ENCODE measurements at places on chromosomes 7 and 10.

DNA sequence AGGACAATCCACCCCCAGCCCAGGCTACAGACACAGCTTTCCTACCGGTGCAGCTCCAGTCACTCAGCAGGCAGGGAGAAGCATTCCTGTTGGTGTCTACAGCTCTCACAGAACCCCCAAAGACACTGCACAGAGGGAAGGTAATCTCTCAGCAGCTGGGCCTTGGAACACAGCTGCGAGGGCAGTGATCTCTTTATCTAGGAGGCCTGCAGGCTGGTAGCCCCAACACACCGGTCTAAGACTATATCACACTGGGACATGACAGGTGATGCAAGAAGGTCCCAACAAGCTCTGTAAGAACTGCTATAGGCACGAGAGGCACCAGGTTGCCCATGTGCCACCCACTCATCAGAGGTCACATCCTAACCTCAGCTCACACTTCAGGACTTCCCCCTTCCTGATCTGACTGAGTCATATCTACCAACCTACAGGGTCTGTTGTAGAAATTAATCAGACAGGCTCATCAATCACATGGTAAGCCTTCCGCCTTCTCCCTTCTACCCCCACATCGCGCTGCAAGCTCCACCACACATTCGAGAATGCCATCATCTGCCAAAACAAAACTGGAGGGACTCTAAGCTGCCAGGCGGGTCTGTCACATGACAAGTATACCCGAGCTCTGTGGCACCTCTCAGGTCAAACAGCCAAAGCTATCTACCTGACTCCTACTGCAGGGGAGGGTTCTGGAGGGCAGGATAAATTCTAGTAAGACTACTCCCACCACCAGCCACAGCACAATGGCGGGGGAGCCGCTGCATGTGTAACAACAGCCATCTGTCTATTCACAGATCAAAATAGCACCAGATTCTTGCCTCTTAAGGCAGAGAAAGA, 26.1 kb downstream of the FAM53B start:
- no peak for DNase-seq

DNA sequence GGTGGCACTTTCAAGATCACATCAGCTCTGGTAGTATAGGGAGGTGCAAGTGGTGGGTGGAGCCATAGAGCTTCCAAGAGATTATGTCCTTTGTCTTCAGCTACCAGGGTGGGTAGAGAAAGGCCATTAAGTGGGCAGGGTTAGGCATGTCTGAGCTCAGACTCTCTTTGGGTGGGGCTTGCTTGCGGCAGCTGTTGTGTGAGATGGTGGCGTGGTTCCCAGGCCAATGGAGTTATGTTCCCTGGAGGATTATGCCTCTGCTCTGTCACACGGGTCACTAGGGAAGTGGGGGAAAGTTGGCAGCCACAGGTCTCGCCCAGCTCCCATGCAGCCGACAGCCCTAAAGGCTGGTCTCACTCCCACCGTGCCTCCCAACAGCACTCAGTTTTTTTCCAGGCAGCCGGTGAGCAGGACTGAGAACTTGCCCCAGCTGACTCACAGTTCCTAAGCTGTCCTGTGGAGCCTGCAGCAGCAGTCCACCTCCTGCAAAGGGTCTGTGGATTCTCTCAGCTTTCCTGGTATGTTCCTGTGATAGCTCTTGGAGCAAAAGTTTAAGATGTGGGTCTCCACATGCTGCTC, 459.0 kb downstream of the SH2D4B start:
- DNase-seq, result no peak

DNA sequence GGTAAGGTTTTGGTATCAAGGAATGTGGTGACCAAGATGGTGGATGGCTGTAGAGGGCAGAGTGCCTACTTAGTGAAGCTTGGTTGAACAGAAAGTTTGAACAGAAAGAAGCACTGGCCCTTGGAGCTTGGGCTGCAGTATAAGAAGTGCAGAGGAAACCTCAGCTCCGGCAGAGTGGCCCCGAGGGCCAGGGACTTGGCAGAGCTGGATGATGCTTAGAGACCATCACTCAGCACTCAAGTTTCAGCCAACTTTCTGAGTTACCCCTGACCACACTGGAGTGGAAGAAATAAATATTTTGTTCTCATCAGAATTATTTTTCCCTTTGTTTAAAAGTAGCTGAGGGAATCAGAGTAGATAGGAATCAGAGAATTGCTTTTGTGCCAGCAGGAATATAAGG, 336.7 kb downstream of the C7orf25 start:
- DNase-seq, result no peak

- DNase-seq, result no peak
Observed at GRCh38 chr7:18520450-18521235, 25.1 kb downstream of the HDAC9 start.

GRCh38 chr7:144256112-144256511, 8.5 kb downstream of the OR2A7 start:
- no peak for DNase-seq

Data from left ventricle myocardium inferior (tissue), 1 donor.